WTC11 (cell line): ENCODE measurements at places on chromosomes 4 and X.

GRCh38 chr4:100208459-100208858, 18.2 kb upstream of the DDIT4L start:
- DNase-seq: no peak

DNA sequence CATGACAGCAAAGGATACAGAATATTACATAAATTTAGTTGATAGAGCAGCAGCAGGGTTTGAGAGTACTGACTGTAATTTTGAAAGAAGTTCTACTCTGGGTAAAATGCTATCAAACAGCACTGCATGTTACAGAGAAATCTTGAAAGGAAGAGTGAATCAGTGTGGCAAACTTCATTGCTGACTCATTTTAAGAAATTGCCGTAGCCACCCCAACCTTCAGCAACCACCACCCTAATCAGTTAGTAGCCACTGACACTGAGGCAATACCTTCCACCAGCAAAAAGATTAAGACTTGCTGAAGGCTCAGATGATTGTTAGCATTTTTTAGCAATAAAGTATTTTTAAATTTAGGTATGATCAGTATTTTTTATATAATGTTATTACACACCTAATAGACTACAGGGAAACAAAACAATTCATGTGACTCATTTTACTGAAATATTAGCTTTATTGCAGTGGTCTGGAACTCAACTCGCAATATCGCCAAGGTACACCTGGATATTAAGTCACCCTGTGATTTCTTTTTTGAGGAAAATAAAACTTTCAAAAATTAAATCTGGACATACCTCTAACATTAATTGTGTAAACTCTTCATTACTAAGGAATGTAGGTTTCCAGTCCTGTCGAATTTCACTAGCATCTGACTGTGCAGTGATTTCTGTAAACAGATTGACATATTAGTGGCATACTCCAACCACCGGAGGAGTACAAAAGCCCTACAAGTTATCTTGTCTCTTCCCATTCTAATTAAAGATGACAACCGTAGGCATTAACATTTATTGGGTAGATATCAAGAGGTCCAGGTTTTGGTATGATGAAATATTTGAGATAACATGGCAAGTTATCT, 71.1 kb downstream of the CLOCK start:
- no peak for DNase-seq

GRCh38 chr4:113958766-113959538, 20.5 kb downstream of the ARSJ start:
- DNase-seq: no peak

DNA sequence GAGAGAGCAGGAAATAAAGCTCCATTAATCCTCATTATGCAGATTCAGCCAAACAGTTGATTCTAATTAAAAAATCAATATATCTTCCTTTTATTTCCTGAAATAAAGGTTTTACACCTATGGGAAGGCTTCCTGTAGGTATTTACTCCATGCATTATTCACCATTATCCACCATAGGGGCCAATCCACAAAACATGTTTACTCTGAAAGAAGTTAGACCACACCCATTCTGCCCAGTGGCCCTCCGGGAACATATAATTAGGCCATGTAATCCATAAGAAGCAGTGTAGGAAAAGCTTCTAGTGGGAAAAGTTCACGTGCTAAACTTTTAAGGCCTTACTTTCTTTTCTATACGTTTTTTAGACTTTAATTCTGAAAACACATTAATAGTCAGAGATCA, 57.7 kb downstream of the SAT1 start:
- no peak for DNase-seq

DNA sequence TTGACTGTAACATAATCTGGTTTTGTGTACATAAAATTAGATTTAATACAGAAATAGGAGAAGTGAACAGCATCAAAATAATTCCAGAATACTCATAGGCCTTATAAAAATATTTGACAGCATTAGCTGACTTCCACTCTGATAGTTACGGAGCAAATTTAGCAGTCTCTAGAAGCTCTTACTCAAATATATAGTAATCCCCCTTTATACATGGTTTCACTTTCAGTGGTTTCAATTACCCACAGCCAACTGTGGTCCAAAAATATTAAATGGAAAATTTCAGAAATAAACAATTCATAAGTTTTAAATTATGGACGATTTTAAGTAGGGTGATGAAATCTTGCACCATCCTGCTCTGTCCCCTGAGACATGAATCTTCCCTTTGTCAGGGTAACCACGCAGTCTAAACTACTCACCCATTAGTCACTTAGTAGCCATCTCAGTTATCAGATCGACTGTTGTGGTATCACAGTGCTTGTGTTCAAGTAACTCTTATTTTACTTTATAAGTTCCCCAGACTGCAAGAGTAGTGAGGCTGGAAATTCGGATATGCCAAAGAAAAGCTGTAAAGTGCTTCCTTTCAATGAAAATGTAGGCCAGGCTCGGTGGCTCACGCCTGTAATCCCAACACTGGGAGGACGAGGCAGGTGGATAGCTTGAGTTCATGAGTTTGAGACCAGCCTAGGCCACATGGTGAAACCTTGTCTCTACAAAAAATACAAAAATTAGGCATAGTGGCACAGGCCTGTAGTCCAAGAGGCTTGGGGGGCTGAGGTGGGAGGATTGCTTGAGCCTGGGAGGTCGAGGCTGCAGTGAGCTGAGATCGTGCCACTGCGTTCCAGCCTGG, 17.2 kb upstream of the RTL9 start:
- no peak for DNase-seq

GRCh38 chr4:24793219-24794005, 2.0 kb upstream of the SOD3 start:
- DNase-seq: no peak

DNA sequence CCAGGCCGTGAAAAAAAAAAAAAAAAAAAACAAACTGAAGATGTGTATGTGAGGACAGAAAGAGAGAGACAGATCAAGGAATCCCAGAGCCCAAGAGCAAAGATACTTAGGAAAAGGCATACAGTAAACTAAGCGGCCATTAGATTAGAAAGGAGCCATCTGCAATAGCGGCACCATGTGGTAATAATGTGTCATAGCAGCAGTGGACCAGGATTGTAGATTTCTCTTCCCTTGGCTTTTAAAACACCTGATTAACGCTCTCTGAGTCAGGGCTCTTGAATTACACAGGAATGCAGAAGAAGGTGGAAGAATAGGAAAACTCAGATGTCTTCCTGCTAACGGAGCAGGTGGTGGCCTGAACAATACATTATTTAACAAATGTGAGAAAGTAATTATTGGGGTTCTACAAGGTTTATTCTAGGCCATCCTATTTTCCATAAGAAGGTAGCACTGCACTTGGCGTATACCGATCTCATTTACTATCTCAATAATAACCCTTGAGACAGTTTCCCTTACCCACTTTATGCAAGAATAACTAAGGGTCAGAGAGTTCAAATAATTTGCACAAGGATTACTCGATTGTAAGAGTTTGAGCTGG, 182.7 kb downstream of the KCNIP4 start:
- DNase-seq: peak; percentile 67

- DNase-seq: no peak
Observed at GRCh38 chrX:44012484-44013096, 39.4 kb upstream of the NDP start.

- no peak for DNase-seq
Observed at GRCh38 chr4:141207961-141208360, 12.7 kb upstream of the ZNF330 start.

- no peak for DNase-seq
Observed at GRCh38 chrX:30620980-30621618, 32.1 kb upstream of the GK start.

DNA sequence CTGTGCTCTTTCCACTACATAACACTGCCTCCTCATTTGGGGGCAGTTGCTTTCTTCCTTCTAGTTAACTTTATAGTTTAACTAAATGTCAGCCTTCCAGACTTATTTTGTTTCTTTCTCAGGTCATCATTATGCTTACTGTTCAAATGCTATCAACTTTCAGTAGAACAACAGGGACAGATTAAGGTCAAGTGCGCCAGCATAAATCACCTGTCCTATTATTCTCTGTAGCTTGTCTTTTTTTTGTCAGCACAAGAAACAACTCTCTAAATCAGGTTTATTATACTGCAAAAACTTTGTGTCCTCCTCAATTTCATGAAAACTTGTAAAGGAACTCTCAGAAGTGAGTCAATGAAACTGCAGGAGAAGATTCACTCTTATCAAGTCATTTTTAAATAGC, 19.6 kb downstream of the SPANXA2 start:
- DNase-seq: no peak

- peak; percentile 60 for DNase-seq
Observed at GRCh38 chrX:40097504-40098263, at the start of gene BCOR. BCOR (minus strand) TSS chrX:40097958; CDS start chrX:40077929, 20,029 bp downstream.

DNA sequence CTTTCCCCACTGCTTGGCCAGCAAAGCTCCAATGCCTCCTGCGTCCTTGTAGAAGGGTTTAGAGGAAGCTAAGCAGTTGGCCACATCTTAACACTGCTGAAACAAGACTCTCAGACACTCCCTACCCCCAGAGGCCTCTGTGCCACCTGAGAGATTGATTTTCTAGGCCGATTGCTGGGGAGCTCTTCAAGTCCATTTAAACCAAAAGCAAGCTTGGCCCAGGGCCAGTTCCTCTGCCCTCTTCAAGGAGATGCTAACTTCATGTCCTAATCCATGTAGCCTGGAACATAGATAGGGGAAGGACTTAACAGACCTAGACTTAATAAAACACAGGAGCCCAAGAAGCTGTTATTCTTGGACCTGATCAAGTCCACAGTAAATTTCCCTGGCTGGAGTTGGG, 27.2 kb upstream of the FMR1NB start:
- no peak for DNase-seq

GRCh38 chr4:41212616-41213203, 1.6 kb downstream of the APBB2 start:
- DNase-seq: peak; percentile 30

DNA sequence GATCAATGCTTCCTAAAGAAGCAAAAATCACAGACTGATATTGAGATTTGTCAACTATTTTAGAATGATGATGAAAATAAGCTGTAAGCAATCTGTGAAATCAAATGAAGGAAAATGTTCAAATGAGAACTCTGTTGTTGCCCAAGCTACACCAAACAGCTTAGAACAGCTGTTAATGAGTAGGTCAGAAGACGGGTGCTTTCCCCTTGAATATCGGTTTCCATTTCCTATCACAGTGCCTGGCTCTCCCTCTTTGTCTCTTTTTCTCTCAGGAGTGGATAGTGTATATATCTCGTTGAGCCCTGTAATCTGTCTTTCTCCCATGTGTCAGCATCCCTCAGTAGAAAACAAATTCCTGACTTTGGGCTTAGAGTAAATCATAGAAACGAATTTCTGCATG, 1592.9 kb upstream of the TENM3 start:
- no peak for DNase-seq

DNA sequence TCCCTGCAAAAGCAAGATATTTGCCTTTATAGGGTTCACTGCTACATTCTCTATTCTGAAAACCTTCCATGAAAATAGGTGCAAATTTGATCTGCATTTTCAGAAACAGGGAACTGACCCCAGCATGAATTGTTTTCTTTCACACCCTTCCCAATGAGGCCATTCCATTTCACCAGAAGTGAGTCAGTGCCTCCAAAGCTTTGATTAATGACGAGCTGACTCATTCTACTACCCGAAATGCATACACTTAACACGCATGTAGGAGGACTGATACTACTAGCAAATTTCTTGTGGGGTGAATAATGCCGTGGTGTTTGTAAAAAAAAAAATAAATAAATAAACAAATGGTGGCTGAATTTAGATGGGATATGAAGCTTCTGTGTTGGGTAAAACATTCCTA, 146.9 kb upstream of the FGF13 start:
- DNase-seq: no peak

GRCh38 chr4:152099061-152099425, 338.2 kb upstream of the GATB start:
- no peak for DNase-seq

DNA sequence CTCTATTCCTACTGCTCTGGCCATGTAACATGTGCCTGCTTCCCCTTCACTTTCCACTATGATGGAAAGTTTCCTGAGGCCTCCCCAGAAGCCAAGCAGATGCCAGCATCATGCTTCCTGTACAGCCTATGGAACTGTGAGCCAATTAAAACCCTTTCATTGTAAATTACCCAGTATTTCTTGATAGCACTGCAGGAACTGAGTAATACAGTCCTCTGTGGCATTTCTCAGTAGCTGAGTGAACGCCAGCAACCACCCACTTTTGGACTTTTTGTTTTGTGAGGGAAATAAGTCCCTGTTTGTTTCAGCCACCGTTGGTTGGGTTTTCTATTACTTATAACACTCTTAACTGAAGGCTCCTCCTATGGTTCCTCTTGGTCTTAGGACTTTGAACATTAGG, 104.1 kb downstream of the C4orf51 start:
- no peak for DNase-seq

DNA sequence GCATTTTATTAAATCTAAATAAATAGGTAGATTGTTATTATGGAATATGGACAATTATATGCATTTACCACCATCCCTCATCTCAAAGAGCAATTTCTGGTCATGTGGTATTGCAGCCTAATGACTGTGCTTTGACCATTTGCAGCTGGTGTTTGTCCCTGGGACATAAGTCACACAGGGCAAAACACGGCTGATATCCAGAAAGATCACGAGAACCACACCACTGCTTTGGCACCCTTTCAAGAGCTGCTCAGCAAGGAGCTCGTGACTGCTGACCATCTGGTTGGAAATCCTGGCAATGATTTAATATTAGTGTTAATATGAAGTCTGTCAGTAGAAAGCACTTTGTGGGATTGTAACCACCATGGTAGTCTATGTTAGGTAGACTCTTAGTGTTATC, 545.0 kb downstream of the GBA3 start:
- DNase-seq: no peak

GRCh38 chr4:6019316-6020263, 1.4 kb upstream of the C4orf50 start:
- DNase-seq: peak; percentile 76

DNA sequence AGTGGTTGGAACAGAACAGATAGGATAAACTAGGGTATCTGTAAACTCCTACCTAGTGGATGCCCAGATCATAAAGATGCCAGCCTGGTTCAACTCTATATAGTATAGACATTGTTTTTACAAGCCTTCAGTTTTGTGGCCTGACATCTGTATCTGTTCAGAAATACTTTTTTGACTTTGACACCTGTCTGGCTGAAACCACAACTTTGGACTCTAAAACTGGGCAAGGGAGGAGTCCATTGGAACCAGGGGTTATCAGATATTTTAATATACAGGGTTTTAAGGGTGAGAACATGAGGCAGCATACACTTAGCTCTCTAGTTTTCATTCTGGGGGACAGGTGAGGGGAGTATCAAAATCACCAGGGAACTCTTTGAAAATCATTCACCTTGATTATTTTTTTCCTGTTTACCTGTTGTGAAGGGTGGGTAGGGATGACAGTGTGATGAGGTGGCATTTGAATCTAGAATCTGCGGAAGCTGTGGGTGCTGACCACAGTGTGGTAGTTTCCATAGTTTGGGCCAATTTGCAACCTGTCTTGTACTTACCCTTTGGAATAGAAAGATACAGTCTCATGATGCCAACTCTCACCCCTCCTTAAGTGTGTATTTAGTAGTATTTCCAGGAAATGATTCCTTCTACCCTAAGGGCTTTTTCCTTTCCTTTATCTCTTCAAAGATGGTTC, 20.6 kb downstream of the GAB1 start:
- DNase-seq: no peak

DNA sequence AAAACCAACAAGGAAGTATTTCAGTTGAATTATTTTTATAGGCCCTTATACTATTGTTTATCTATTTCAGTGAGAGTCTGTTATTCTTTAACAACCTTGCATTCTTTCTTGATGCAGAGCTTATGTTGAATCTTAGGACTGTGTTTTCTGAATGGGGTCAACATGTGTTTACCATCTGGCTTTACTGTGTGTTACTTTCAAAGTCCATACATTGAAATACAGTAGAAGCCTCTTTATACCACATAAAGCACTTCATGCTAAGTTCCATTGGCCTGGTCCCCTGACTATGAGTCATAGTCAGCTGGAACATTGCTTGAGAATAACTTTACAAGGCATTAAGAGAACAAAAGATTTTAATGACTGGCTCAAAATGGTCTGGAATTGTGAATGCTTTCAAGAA, 152.6 kb downstream of the GASK1B start:
- DNase-seq: no peak
